ENCODE measurements at places on chromosomes 12 and 14.

DNA sequence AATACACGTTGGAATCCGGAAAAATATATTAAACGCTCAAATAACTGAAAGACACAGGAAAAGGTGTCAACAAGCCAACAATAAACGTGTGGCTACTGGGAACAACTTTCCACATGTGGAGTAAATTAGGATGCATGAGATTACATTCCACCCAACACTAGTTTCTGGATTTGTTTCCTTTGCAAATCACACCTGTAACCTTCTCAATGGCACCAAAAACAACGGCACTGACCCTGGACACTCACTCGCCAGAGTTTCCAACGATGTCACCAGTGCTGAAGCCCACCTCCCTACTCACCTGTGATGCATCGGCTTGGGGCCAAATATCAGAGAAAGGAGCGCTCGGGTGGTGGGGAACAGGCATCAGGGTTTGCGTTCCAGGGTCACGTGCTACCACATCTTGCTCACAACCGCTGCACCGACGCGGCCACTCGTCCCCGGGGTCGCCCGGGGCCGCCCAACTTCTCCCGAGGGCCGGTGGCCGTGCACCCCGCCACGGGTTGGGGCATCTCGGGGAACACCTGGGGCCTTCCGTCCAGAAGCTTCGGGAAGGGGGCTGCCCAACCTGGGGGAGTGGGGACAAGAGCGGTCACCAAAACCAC, 629 bp downstream of the PRDM4 start:
- H3K4me1 ChIP-seq = peaks cover 24% of the 10 kb centered on the region
- no peaks in the 10 kb centered on the region for H3K27me3 ChIP-seq
- peak overlapping the region; percentile 72 for H3K27ac ChIP-seq
- DNase-seq = peak; percentile 14
- H3K36me3 ChIP-seq = peaks cover 25% of the 10 kb centered on the region

GRCh38 chr12:49231878-49232655, 32.8 kb upstream of the TUBA1C start:
- H3K4me1 ChIP-seq = no peaks in the 10 kb centered on the region
- no peaks in the 10 kb centered on the region for H3K36me3 ChIP-seq
- no peak for DNase-seq
- no peak overlapping the region for H3K27ac ChIP-seq
- H3K27me3 ChIP-seq = no peaks in the 10 kb centered on the region

GRCh38 chr12:63037746-63038712, 103.1 kb upstream of the PPM1H start:
- no peak overlapping the region for H3K27ac ChIP-seq
- no peaks in the 10 kb centered on the region for H3K4me1 ChIP-seq
- DNase-seq = no peak
- no peak overlapping the region for H3K4me3 ChIP-seq
- no peaks in the 10 kb centered on the region for H3K27me3 ChIP-seq
- H3K36me3 ChIP-seq = no peaks in the 10 kb centered on the region

GRCh38 chr14:51828017-51828797, 32.2 kb upstream of the GNG2 start:
- DNase-seq = peak; percentile 64
- H3K27ac ChIP-seq = no peak overlapping the region
- no peak overlapping the region for H3K4me3 ChIP-seq
- H3K27me3 ChIP-seq = no peaks in the 10 kb centered on the region

DNA sequence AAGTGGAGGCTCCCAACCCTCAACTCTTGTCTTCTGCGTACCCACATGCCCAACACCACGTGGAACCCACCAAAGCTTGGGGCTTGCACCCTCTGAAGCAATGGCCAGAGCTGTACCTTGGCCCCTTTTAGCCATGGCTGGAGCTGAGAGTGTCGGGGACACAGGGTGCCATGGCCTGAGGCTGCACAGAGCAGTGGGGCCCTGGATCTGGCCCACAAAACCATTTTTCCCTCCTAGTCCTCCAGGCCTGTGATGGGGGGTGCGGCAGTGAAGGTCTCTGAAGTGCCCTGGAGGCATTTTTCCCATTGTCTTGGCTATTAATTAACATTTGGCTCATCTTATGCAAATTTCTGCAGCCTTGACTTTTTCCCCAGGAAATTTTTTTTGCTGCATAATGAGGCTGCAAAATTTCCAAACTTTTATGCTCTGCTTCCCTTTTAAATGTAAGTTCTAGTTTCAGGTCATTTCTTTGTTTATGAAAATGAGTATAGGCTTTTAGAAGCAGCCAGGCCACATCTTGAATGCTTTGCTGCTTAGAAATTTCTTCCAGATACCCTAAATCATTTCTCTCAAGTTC, 18.7 kb upstream of the ASPG start:
- no peaks in the 10 kb centered on the region for H3K4me1 ChIP-seq
- H3K27me3 ChIP-seq = peaks cover 3% of the 10 kb centered on the region
- no peaks in the 10 kb centered on the region for H3K36me3 ChIP-seq
- no peak overlapping the region for H3K4me3 ChIP-seq

DNA sequence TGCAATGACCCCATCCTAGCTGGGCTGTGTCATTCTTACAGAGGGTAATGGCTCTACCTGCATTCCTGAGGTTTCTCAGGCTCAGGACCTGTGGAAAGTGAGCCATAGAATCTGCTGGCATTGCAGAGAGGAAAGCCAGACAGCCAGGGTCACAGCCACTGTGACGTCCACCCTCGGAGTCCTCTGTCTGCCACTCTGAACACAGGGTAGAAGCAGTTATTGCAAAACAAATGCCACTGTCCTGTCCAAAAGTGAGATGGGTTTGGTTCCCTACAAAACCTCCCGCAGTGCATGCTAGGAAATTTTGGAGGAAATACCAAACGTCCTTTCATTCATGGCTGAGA, 37.8 kb downstream of the TNFAIP2 start:
- no peak for DNase-seq
- H3K27ac ChIP-seq = no peak overlapping the region
- no peaks in the 10 kb centered on the region for H3K27me3 ChIP-seq
- H3K4me3 ChIP-seq = no peak overlapping the region

- H3K4me3 ChIP-seq = no peak overlapping the region
- no peaks in the 10 kb centered on the region for H3K4me1 ChIP-seq
- H3K27ac ChIP-seq = no peak overlapping the region
- H3K36me3 ChIP-seq = no peaks in the 10 kb centered on the region
- H3K27me3 ChIP-seq = no peaks in the 10 kb centered on the region
Measured at GRCh38 chr14:28254768-28255167, 511.8 kb upstream of the FOXG1 start.

DNA sequence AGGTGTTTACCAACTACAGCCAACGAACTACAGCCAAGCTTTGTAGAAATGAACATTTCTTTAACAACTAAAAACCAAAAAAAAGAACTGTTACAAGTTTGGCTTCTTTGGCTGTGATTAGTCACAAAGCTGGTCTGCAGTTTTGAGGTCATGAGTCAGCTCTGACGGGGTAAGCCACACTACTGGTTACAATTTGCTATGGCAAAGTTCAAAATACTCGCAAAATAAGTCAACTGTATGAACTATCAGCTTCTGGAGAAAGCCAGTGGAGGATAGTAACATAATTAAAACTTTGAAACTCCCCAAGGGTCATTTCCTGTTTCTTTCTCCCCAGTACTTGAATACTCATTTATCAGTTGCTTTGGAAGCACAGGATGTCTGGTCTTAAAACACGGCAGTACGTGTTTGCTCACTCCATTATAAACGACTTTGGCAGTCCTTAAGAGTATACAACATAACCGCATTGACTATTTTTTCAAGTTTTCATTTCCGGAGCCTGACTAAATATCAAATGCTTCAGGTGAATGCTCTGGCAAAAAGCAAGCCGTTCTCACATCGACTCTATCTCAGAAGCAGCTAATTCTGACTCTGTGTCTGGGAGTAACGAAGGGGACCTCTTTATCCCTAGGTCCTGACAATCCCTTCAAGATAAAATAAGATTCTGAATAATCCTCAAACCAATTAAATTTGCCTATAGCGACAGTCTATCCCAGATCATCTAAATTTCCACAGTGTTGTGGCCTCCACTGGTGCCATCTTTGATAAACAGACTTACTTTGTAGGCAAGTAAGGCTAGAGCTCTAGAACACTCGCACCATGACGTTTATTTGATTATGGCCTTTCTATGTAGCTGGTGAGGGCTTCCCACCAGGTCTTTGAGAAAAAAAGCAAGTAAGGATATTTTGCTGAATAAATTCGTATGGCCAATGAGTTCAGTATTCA, 10.6 kb downstream of the PHLDA1 start:
- peaks cover 19% of the 10 kb centered on the region for H3K4me1 ChIP-seq
- H3K27ac ChIP-seq = peak overlapping the region; percentile 89
- DNase-seq = peak; percentile 49
- no peaks in the 10 kb centered on the region for H3K36me3 ChIP-seq

- no peaks in the 10 kb centered on the region for H3K27me3 ChIP-seq
- no peaks in the 10 kb centered on the region for H3K36me3 ChIP-seq
- no peak overlapping the region for H3K4me3 ChIP-seq
- no peak overlapping the region for H3K27ac ChIP-seq
- no peaks in the 10 kb centered on the region for H3K4me1 ChIP-seq
- no peak for DNase-seq
Measured at GRCh38 chr14:54197369-54197768, 199.4 kb upstream of the CDKN3 start.

- no peaks in the 10 kb centered on the region for H3K27me3 ChIP-seq
- DNase-seq = peak; percentile 80
- peak overlapping the region; percentile 94 for H3K27ac ChIP-seq
- H3K4me3 ChIP-seq = peak overlapping the region; percentile 81
- H3K36me3 ChIP-seq = no peaks in the 10 kb centered on the region
Measured at GRCh38 chr14:20681348-20682126, 2.8 kb upstream of the RNASE4 start.

DNA sequence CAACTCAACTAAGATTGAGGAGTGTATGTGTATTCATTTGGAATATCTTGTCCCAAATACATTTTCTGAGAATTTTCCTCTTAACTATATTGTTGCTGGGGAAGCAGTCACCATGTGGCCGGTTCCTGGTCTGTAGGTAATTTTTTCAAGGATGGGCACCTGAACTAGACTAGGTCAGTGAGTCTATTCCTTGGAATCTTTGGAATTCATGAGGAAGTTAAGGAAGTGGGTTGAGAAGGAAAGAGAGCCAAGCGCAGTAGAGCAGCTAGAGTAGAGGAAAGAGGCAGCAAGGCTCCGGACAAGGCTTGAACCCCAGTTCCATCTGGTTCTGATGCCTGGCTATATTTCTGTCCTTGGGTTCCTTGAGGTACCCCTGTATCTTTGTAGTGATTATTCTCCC, 183.7 kb downstream of the DACT1 start:
- H3K36me3 ChIP-seq = no peaks in the 10 kb centered on the region
- no peak overlapping the region for H3K27ac ChIP-seq
- H3K4me3 ChIP-seq = no peak overlapping the region
- H3K4me1 ChIP-seq = no peaks in the 10 kb centered on the region

DNA sequence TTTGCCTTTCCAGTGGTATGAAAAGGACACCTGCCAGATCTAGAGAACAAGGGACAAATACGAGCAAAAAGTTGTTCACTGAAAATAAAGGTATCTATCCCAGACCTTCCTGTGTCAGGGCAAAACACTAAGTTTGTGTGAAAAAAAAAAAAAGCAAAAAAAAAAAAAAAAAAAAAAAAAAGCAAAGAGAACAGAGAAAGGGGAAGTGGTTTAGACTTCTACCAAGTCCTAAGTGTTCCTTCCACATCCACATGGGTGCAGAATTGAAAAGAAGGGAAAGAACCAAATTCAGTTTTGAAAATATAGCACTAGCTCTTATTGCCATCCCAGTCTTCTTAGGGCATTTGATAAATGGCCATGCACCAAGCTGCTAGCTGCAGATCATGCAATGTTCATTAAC, 41.7 kb downstream of the ZCRB1 start:
- H3K4me1 ChIP-seq = no peaks in the 10 kb centered on the region
- H3K36me3 ChIP-seq = no peaks in the 10 kb centered on the region
- no peak overlapping the region for H3K27ac ChIP-seq
- H3K4me3 ChIP-seq = no peak overlapping the region

DNA sequence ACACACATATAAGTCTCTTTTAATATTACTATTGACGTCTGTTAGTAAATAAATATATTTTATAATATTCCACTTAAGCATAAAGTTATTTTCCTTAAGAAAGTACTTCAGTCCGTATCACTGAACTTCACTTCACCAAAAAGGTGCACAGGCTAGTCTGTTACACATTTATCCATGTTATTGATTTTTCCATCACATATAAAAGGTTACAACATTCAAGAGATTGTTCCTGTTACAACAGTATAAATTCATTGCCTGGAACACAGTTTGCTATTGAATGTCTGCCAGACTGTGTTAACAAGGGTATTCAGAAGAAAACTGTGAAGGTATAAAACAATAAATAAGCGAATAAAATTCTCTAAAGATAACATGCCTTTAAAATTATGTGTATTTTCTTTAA, 175.9 kb downstream of the NTS start:
- DNase-seq = no peak
- no peaks in the 10 kb centered on the region for H3K27me3 ChIP-seq
- no peak overlapping the region for H3K4me3 ChIP-seq
- no peaks in the 10 kb centered on the region for H3K36me3 ChIP-seq

GRCh38 chr12:75708802-75709201, 197.4 kb upstream of the KRR1 start:
- no peak overlapping the region for H3K27ac ChIP-seq
- no peaks in the 10 kb centered on the region for H3K36me3 ChIP-seq
- DNase-seq = no peak

DNA sequence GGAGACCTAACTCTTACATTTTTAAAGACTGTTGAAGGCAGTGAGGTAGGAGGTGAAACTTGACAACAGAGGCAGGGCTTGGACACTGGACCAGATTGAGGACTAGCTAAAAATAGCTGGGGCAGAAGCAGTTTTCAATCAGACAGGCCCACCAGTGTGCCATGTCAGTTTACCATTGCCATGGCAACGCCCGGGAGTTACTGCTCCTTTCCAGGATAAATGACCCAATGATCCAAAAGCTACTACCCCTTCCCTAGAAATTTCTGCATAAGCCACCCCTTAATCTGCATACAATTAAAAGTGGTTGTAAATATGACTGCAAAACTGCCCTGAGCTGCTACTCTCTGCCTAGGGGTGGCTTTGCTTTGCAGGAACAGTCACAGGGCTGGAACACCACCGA, 53.2 kb upstream of the PKP2 start:
- no peaks in the 10 kb centered on the region for H3K36me3 ChIP-seq
- no peak for DNase-seq
- H3K27ac ChIP-seq = no peak overlapping the region
- H3K4me1 ChIP-seq = no peaks in the 10 kb centered on the region
- no peaks in the 10 kb centered on the region for H3K27me3 ChIP-seq

GRCh38 chr14:102957222-102957621, 34.8 kb downstream of the AMN start:
- no peak for DNase-seq
- no peak overlapping the region for H3K4me3 ChIP-seq

Measured in effector memory CD4-positive, alpha-beta T cell (primary cell).